ENCODE measurements at places on chromosomes 3 and 15.
A peak's percentile ranks its signal among the peaks of the same experiment; 100 is the strongest.

- peak; percentile 66 for DNase-seq
Observed at GRCh38 chr15:60704129-60704528, 225.2 kb upstream of the ICE2 start.

- no peak for DNase-seq
Observed at GRCh38 chr3:150407051-150407807, 869 bp upstream of the TSC22D2 start.

DNA sequence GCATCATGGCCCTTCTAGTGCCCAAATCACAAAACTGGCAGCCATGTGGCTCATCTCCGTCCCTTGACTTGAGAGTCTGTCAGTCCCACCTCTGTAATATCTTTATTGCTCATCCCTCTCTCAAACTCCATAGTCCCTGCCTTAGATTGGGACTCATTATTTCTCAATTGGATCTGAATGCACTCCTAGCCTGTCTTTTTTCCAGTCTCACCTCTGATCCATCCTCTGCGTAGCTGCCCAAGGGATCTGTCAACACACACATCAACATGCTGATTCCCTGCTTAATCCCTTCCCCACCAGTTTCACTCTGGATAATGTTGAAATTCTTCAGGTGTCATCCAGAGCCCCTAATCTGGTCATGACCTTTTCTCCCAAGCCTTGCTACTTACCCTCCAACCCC lies 39.3 kb downstream of the NMNAT3 start:
- DNase-seq: no peak

DNA sequence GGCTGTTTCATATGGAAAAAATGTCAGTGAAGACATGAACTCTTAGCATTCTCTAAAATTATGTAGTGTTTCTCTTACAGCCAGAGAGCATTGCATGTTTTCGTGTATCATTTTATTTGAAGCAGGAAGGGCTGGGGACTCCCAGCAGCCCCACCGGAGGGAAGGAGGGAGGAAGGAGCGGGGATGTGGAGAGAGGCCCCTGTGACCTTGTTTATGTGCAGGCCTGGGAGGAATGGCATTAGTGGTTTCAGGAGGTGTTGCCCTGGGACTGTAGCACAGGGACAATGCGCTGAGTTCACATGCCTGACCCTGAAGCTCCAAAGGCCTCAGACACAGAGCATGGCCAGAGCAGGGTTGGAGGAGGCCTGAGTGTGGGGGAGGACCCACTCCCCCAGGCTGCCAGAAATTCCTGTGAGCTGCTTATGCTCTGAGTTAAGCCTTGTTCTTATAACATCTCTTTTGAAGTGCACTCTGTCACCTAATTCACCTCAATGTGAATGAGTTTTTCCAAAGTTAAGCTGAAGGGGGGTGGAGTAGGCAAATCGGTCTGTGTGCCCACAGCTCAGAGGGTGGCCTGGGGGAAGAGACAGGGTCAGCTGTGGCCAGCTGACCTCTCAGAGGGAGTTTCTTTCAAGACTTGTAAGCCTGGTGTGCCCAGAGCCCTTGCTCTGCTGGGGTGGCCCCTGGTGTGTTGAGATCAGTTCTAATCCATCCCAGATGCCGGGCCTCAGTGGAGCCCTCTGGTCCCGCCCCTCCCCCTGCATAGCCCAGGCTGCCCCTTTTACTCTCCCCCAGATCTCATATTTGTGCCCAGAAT lies 3.9 kb upstream of the RNU6-1 start:
- no peak for DNase-seq

GRCh38 chr3:139745831-139746230 lies 68.1 kb upstream of the NMNAT3 start:
- DNase-seq: no peak

DNA sequence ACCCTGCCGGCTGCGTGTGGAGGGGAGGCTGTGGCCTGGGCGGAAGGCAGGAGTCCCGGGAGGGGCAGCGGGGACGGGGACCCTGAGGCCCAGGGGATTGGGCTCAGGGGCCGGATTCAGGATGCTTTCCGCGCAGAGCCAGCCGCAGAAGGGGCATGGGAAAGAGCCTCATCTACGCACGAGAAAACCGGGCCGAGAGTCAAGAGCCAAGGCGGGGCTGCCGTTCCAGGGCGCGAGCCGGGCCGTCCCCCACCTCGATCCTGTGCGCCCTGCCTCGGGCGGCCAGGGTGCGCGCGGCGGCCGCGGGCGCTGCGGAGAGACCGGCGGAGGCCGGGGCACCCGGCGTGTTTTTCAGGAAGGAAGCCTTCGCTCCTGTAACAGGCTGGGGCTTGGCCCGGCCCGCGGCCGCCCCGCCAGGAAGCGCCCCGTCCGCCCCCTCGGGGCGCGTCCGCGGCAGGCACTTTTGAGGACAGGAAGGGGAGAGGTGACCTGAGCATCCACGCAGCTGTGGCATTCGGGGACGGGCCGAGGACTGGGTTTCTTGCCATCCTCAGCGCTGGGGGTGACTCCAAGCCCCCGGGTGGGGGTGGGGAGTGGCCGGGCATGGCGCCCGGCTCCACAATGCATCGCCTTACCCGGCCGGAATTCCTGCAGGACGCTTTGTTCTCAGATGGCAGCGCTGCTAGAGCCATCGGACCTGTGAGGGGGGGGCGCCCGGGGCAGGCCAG lies 62.3 kb upstream of the GATA2 start:
- no peak for DNase-seq

DNA sequence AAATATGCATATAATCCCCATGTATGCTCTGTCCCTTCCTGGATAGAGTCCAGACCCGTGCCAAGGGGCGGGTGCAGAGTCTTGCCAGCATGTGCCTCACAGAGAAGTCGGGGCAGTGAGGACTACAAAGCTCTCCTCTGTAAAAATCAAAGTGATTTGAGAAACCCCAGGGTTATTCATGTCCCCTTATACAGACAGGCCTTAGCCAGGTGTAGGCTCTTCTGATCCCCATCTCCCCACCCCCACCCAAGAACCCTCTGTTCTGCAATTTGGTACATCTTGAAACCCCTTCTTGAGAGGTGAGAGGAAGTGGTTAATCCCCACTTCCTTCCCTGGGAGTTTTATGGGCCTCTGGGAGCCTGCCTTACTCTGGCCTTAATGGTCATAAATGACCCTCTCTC lies 24.7 kb downstream of the TRIM71 start:
- DNase-seq: no peak

DNA sequence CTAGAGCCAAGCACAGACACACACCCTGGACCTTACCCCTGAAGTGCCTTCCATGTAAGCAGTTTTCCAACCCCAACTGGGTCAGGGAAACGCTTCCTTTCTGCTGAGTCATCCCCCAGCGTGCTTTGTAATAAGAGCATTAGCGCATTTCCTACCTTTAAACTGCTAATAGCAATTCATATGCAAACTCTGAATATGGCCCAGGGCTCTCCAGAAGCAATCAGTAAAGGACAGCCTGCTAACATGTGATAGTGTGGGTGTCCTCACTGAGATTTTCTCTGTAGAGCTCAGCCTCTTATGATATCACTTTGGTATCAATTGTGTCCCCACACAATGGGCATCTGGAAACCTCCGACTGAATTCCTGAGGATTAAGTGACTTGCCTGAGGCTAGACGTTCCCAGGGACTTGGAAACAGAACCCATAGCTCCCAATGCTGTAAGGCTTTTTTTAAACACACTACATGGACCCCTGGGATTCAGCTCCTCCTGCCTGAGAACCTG lies 5.6 kb downstream of the GABRB3 start:
- no peak for DNase-seq

GRCh38 chr15:35243758-35244157 lies 158.7 kb upstream of the NANOGP8 start:
- DNase-seq: no peak

DNA sequence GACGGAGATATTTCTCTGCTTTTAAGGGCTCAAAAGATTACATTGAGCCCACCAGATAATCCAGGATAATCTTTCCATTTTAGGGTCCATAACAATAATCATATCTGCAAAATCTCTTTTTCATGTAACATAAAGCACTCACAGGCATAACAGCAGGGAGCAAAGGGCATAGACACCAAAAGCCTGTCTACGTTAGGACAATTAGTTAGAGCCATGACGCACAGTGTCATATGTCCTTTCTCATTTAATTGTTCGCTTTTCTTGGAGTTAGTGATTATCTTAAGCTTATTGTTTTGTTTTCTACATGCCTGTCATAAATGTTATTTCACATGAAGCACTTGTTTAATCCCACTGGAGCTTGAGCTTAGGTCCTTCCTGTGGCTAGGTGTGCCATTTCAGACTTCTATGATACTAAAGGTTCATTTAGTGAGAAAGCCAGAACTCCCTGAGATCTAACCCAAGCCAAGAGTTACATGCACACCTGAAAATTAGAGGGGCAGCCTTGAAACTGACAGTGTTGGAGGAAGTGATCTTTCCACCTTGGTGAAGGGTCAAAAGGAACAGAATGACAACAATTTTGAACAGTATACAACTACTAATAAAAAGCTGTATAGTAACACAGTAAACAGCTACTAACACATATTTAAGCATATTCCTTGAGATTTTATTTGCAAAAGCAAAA lies 11.7 kb upstream of the HHATL start:
- DNase-seq: no peak

- DNase-seq: no peak
Observed at GRCh38 chr3:157354722-157355121, 81.9 kb upstream of the PTX3 start.

- DNase-seq: no peak
Observed at GRCh38 chr3:150956376-150956775, 16.2 kb downstream of the CLRN1 start.

GRCh38 chr3:43559961-43560360 lies 61.9 kb downstream of the ANO10 start:
- no peak for DNase-seq

DNA sequence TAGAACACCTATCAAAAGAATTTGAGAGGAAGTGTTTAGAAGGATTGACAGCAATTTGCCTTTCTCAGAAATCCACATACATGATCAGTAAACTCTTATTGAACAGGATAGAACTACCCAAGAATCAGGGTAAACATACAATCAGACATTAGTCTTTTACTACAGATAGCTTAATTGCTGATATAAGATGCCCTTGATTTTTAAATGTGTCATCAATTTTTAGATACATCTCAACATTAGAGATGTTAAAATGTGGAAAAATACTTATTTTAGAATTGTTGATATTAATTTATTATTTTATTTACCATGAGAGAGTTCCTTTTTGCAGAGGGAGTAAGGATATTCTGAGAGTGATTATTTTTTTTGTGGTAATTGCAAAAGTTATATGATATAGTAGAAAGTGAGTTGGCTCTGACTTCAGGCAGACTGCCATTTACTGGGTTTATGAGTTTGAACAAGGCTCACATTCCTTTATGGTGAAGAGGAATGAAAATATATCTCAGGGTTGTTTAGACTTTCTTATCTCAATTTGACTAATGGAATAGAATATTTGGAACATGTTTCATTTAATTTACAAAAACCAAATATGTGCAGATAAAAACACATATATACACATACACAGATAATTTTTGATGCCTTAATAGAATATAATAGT lies 302.8 kb upstream of the GOLIM4 start:
- no peak for DNase-seq

DNA sequence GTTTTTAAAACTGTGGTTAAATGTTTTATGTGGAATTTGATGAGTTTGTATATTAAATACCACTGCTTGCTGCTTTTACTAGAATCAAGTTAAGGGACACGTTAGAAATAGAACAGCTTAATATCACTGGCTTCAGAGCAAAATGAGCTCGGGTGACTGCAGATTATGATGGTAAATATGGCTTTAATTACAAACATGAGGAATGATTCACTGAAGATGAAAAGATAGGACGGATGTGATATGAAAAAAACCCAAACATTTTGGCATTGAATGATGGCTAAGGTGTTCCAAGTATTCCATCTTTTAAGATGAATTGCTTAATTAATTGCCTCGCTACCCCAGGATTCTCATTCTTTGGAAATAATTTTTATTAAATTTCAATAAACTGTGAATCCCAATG lies 33.7 kb downstream of the SLC24A1 start:
- no peak for DNase-seq

DNA sequence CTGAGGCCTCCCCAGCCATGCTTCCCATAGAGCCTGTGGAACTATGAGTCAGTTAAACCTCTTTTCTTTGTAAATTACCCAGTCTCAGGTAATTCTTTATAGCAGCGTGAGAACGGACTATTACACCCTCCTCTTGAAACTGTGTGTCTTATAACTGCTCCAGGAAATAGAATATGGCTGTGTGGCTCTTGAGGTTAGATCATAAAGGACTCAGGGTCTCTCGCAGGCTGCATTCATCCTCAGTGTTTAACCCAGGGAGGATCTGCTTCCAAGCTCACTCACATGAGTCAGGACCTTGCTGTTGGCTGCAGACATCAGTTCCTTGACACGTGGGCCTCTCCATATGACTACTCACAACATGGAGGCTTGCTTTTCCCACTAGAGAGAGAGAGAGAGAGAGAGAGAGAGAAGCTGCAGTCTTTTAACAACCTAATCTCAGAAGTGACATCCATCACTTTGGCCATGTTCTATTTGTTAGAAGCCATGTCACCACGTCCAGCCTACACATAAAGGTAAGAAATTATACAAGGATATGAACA lies 114.3 kb upstream of the UBE2E1 start:
- no peak for DNase-seq

- DNase-seq: no peak
Observed at GRCh38 chr15:93862791-93863190, 368.6 kb upstream of the MCTP2 start.

DNA sequence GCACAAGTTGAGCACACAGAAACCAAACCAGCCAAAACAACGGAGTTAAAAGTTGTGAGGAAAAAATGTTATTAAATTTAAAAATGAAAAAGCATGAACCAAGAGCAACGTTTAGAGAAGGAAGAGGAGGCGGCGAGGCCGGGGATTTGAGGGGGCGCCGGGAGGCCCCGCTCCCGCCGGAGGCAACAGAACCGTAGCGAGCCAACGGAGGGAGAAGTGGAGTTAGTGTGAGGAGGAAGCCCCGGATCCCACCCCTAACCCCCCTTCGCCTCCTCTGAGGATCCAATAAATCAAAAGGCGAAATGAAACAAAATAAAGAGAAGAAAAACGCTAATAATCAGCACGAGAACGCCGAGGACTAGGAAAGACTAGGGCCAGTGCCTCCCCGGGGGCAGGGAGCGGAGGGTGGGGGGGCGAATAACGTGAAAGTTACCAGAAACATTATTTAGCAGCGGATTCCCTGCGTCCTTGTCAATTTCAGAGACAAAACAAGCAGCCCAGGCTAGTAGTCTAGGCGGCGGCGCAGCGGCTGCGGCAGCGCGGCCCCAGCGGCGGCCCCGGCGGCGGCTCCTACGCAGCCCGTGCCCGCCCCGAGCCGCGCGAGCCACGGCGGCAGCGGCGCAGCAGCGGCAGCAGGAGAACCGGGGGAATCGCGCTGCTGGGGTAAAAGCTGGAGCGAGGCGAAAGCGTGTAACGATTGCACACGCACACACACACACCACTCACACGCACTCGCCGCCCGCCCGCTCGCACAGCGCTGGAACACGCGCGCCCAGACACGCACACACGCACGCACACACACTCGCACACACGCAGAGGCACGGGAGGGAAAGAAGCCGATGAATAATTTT lies 1.7 kb downstream of the MEIS2 start:
- no peak for DNase-seq

DNA sequence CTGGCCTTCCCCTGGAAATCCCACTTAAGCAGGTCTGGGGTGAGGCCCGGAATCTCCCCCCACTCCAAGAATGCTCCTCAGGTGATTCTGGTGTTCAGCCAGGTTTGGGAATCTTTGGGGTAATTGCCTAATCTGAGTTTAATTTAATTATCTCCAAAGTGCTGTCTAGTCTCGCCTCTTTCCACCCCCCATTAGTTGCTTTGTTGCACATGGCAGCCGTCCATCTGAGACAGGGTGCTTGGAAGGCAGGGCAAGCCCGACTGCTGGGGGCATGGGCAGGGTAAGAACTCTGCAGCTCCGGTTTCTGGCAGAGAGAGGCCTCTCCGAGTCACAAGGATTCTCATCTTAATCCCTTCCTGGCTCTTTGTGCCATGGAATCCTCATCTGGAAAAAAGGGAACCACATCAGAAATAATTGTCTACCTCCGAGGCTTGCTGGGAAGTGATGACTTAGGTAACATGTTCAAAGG lies 15.0 kb downstream of the IL17RD start:
- no peak for DNase-seq
